Stimulated activated CD8-positive, alpha-beta memory T cell treated with anti-CD3 and anti-CD28 coated beads, Interleukin-15, amount 100 ng/mL, for 48 hours (primary cell): ENCODE measurements at places on chromosomes 4 and X.

DNA sequence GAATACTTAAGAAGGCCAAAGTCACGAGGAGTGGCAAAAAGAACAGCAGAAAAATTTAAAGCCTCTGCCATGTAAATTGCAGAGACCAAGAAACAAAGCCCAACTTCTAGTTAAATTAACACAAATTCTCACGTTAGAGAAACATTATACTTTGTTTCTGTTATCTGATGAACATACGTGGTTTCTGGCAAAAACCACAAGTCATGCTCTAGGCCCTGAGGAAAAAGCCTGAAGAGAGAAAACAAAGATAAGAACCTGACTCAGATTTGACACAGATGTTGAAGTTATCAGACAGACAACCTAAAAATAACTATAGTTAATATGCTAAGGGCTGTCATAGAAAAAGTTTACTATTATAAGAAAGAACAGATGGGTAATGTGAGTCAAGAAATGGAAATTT is 149.1 kb upstream of the PCDH10 start:
- no peak for DNase-seq

- DNase-seq: no peak
Observed at GRCh38 chr4:121054373-121054772, 18.0 kb downstream of the NDNF start.

DNA sequence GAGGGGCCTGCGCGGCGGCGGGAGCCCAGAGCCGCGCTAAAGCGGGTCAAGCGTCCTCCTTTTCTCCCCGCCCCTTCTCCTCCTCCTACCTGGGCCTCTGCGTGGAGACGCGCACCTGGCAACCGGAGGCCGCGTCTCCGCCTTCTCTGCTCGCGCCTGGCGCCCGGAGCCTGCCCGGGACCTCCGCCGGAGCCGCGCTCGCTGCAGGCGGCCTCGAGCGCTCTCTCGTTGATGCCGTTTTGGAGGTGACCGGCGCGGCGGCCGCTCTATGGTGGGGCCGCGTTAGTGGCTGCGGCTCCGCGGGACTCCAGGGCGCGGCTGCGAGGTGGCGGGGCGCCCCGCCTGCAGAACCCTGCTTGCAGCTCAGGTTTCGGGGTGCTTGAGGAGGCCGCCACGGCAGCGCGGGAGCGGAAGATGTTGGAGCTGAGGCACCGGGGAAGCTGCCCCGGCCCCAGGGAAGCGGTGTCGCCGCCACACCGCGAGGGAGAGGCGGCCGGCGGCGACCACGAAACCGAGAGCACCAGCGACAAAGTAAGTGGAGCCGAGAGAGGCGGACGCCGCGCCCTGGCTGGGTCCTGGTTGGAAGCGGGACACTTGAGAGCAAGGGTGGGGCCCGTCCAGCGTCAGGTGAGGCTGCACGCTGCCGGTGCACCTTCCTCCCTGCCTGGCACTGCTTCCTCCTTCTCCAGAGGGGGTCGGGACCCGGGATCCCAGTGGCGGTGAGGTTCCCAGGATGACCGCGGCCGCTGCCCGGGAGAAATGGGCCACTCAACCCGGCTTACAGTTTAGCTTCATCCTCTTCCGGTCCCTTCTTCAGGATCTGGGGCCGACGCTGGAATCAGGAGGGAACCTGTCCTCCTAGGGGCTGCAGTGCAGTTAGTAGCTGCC is at the start of gene CDS1:
Gene CDS1, plus strand, starts transcription at position 140 of the 888 bp plus-strand sequence. Its CDS starts 275 bp downstream, at position 415.
- DNase-seq: no peak

- DNase-seq: no peak
Observed at GRCh38 chr4:74362347-74362746, 2.6 kb upstream of the EREG start.

DNA sequence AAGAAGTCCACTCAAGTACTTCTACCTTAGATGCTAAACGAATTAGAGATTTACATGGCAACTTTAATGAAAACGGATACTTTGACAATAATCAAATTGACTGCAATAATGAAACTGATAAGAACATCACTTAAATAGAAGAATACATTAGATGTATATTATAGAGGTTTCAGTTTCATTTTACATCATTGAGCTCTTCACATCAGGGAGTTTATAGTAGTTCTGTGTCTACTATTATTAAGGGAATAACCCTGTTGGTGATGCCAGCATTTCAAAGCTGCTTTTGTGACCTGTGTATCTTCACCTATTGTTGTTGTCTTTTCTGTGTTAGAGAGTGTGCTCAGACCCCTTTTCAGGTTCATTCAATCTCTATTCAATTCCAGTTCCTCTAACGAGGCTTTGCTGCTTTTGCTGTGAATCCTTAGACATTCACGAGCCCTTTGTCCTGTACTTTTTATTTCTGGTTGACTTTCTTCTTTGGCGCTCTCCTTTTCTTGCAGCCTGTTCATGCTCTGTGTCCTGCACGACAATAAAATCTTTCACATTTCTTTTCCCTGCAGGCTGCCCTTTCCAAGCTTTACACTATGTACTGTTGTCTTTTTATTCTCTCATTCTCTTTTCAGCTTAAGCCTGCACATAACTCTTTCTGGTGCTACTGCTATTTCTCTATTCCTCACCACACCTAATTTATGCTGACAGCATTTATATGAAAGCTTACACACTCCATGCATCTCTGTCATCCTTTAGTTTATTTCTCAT is 232.1 kb downstream of the CPE start:
- DNase-seq: no peak

- no peak for DNase-seq
Observed at GRCh38 chrX:57251965-57252364, 34.5 kb upstream of the FAAH2 start.

DNA sequence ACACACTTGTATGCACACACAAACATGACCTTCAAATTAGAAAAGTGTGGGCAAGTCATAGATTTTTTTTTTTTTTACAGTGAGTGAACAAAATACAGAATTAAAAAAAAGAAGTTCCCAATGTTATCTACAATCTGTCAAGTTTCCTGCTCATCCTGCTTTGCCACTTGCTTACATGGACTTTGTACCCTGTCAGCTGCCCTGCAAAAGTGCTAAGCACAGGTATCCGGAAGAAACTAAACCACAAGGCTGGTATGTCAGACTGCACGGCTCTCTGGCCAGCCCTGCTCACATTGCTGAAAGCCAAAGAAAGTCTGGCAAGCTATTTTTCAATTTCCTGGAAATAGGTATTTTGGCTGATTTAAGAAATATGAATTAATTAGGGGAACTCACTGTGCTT is 38.9 kb upstream of the BCLAF3 start:
- no peak for DNase-seq

DNA sequence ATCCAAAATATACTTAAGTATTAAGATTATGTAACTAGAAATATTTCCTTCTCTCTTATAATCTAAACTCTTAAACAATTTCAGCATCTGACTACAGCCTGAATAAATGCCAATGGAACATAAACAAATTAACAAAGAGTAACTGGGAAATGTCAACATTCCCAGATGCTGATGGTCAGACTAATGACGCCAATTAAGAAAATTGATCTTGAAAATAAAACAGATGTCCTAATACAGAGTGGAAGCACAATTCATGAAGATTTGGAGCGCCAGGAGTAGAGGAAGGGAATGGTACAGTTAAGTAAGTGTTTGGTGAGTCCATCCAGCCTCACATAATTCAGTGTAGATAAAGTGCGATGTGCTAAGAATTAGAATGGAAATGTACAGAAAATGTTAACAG is 203.7 kb upstream of the NWD2 start:
- no peak for DNase-seq

GRCh38 chr4:851701-852430 is 25.9 kb upstream of the CPLX1 start:
- no peak for DNase-seq

DNA sequence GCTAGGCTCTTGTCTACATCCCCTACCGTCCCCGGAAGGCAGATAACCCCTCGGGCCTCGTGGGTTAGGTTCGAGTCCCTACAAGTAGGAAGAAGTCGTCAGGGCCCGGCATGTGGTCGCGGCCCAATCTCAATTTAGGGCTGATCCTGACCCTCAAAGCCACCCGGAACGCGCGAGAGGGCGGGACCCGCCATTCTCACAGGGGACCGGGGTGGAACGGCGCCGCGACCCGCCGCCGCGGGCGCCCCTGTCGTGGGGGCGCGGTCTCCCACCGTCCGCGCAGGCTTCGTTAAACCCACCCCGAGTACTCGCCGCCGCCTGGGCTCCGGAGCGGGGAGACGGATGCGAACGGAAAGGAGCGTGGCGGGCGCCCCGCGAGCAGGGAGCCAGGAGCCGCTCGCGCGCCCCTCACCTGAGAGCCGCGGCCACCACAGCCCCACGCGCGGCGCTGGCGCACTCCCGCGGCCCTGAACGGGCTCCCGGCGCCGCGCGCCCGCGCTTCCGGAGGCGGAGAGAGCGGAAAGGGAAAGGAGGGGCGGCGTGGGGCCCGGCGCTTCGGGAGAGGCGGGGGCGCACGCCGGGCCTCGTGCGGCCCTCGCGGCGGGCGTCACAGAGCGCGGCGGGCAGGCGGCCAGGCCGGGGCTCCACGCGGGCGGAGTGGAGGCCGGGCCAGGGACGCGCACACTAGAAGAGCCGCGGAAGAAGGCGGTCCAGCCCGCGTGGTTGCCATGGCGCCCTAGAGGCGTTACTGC is at the start of gene CFAP97:
Gene CFAP97, minus strand, starts transcription at position 515 of the 752 bp plus-strand sequence. CDS start 12,804 bp downstream, outside the sequence.
- peak; percentile 72 for DNase-seq

- DNase-seq: no peak
Observed at GRCh38 chr4:173367285-173367684, 3.5 kb upstream of the SAP30 start.

GRCh38 chr4:143431526-143432257 is 81.8 kb upstream of the SMARCA5 start:
- no peak for DNase-seq

DNA sequence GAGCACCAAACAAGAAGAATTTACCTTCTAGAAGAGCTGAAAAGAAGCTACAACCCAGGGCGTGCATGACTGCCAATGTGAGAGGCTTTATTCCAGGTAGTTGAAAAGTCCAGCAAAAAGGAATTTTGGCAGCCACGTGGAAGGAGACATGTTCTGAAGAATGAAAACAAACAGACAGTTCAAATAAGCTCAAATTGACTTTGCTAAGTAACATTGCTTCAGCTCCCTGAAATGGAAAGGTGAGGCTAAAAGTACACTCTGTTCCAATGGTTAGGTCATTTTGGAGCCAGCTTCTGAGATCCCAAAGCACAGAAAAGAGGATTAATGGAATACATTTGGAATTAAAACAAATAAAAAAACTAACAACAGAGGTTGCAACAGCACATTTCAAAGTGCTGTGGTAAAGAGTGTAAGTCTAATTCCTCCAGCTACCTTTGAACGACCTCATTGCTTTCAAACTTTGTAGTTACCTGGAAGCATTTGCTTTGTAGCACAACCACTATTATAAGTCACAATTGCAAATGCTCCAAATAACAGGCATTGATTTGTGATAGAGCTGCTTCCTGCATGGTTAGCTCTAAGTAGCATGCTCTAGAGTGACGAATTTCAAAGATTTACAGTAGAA is 405.3 kb upstream of the EDA2R start:
- DNase-seq: no peak

DNA sequence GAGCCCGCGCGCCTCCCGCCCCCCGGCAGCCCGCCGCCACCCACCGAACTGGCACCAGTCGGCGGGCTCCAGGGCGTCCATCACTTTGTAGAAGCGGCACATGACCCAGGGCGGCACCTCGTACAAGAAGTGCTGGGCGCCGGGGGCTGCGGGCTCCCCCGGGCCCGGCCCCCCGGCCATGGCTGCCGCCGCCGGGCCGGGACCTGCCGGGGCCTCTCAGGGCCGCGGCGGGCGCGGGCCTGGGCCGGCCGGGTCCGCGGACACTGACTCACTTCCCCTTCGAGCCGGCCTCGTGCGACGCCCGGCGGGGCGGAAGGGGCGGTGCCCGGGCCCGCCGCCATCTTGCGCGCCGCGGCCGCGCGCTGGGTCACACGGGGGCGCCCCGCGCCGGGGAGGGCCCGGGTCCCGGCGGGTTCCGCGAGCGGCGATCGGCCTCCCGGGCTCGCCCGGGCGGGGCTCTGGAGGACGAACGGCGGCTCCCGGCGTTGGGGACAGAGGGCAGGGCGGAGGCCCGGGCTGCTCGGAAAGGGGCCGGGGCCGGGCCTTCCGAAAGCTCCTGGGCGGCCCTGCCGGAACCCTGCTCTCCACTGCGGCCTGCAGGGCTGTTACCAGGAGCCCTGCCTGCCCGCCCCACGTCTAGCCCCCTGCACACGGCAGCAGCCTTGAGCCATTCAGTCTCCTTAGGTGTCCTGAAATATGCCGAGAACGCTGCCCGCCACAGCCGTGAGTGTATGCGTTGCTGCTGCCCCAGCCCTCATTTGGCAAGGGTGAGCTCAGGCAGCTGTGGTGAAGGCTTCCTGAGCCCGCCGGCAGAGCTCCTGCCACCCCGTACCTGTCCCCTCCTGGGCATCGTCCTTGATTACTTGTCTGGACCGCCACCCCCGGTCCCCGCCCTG is at the start of gene IRAK1:
Gene IRAK1, minus strand, starts transcription at position 270 of the 896 bp plus-strand sequence. Its CDS starts 90 bp downstream, at position 180.
- DNase-seq: peak; percentile 39

DNA sequence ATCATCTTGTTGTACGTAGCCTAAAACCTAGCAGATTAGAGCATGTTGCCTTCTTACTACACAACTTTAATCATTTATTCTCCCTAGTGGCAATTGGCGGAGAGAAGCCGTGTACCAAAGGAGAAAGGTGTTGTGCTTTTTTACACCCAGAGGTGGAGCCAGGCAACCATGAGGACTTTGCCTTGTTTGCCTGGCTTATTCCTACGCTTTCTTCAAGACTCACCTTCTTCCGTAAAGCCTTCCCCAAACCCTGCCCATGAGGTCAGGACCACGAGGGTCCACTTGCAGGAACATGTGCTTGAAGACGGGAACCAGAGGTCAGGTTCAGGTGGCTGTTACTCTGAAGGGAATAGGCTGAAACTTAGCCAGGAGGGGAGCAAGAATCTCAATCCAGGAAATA is 290.5 kb downstream of the RAB28 start:
- DNase-seq: no peak

DNA sequence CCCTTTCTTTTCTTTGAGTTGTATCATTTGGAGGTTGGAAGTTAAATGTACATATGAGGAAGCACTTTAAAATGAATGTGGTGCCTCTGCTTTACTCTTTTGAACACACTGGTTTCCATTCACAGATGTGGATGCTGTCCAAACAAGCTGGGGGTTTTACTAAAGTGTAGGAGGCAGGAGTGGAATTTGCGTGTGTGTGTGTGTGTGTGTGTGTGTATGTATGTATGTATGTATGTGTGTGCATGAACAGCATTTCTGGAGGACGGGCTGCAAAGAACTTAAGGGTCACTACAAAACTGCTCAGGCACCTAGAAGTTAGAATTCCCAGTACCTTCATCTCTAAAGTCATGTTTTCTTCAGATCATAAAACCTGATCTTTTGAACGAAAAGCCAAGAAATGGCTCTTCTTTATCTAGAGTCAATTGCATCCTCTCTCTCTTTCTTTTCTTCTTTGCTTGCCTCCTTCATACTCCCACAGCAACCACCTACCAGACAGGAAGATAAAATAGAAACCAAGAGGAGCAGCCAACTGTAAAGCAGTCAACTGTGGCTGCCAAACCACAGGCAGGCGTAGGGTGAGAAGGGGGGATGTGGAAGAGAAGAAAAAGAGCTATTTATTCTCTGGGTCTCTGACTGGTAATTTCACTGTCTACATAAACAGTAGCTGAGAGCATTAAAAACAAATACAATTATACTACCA is 177.0 kb upstream of the RASGEF1B start:
- peak; percentile 39 for DNase-seq

DNA sequence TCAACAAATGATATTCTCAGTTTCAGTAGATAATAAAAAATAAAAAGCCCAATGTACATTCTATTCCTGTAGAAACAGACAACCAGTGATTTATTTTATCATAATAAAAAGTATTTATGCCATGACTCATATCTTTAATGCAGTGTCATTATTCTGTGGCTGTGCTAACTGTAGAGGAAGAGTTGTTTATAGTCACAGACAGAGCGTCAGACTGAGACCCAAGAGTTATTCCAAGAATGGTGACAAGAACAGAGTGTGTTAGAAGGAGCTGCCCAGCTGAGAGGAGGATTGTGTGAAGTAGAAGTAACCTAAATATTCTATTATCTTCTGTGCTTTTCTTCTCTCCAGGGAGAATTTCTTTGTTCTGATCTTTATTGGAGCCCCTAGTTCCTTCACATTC is 210.7 kb downstream of the PPP1R2C start:
- DNase-seq: no peak
